RPMI8226 (cell line): ENCODE measurements at places on chromosomes 12 and 14.

- no peak for DNase-seq
Observed at GRCh38 chr14:38255673-38256532, at the start of gene CLEC14A. Gene CLEC14A (minus strand): TSS chr14:38256093. CDS start chr14:38256022, 71 bp downstream.

DNA sequence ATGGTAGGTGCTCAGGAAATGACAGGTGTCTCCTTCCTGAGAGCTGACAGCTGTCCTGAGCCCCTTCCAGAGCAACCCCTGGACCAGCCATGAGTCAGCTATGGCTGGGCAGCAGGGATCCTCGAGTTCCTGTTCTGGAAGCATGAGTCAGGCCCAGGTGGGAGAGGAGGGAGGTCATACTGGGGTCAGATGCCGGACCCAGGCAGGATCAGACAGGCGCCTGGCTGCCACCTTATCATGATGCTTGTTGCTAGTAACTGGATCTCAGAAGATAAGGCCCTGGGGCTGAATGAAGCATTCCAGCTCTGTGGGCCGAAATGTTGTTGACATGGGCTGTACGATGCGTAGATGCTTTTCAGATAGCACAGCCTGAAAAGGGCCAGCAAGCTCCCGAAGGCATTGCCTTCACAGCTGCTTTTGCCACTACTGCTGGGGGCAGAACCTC, 17.4 kb upstream of the KRT7 start:
- peak; percentile 83 for DNase-seq

DNA sequence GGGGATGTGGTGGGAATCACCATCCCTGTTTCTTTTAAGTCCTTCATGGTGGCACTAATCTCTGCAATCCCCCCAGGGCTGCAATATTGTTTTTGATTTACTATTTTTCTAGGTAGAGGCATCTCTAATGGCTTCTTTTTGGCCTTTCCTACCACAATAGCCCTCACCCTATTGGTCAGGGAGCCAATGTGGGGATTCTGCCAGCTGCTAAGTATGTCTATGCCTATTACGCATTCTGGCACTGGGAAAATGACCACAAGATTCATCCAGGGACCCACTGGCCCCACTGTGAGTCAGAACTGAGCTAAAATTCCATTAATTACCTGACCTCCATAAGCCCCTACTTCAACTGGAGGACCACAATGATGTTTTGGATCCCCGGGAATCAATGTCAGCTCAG, 15.9 kb upstream of the GLIPR1L2 start:
- DNase-seq, result no peak

GRCh38 chr12:48816143-48816854, 2.0 kb upstream of the CACNB3 start:
- peak; percentile 33 for DNase-seq

GRCh38 chr14:97380539-97380941, 583.4 kb downstream of the VRK1 start:
- DNase-seq, result no peak

GRCh38 chr12:54024127-54024526, 4.1 kb upstream of the HOXC6 start:
- no peak for DNase-seq

- DNase-seq, result no peak
Observed at GRCh38 chr14:39683691-39684260, 251.5 kb upstream of the FBXO33 start.

- no peak for DNase-seq
Observed at GRCh38 chr12:38823738-38824137, 81.7 kb downstream of the CPNE8 start.

- no peak for DNase-seq
Observed at GRCh38 chr14:97273540-97273939, 476.4 kb downstream of the VRK1 start.

GRCh38 chr12:6757028-6757690, 4.2 kb upstream of the MLF2 start:
- DNase-seq, result no peak
